ENCODE measurements at places on chromosomes 7 and 10.

DNA sequence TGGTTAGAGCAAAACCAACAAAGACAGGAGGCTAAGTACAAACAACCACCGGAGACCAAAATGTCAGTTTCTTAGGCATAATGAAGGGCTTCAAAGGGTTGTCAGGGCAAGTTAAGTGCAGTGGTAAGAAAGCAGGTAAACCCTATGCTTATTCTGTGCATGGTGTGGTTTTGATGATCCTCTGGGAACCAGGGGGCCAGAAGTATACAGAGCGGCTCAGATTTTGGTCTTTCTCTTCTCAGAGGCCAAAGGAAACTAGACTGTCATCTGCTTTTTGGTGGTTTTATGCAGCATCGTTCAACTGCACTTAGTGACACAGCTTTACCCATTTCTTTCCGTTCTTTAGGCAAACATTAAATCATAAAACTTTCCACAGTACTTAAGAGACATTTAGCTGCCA is 332.7 kb upstream of the CELF2 start:
- no peak for DNase-seq

DNA sequence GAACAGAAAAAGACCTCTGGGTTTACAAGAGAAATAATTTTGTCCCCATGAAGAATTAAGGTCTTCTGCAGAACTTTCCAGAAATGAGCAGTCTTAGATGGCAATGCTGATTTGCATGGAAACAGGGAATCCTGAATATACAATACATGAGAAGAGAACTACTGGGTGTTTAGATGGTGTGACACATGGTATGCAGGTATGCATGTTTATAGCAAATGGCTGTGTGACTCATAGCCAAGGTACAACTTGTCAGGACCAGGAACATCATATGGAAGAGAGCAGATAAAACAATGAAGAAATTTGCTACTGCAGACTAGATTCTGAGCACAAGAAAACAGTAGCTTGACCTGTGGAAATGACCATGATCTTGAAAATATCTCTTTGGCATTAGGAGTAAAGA is 907.8 kb downstream of the GATA3 start:
- DNase-seq: no peak

- no peak for DNase-seq
These were observed 17.9 kb downstream of the FGFBP3 start for GRCh38 chr10:91891125-91892001.

DNA sequence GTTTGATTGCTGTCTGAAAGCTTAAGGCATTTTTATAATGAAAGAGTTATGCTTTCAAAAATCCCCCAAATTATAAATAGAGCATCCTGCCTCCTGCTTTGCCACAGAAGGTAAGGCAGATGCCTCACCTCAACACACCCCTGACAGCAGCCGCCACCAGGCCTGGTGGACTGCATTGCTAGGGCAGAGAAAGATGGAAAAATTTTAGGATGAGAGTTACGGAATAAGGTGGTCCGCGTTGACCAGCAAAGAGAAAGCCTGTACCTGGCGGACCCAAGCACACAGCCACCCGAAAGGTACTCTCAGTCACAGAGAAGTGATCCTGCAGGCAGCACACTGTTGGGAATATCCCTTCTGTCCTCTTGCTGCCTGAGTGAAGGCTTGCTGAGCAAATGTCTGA is 360.4 kb upstream of the SHH start:
- DNase-seq: no peak

Measured in GM06990 (cell line).